BJ (cell line): ENCODE measurements at places on chromosomes 3 and 15.

DNA sequence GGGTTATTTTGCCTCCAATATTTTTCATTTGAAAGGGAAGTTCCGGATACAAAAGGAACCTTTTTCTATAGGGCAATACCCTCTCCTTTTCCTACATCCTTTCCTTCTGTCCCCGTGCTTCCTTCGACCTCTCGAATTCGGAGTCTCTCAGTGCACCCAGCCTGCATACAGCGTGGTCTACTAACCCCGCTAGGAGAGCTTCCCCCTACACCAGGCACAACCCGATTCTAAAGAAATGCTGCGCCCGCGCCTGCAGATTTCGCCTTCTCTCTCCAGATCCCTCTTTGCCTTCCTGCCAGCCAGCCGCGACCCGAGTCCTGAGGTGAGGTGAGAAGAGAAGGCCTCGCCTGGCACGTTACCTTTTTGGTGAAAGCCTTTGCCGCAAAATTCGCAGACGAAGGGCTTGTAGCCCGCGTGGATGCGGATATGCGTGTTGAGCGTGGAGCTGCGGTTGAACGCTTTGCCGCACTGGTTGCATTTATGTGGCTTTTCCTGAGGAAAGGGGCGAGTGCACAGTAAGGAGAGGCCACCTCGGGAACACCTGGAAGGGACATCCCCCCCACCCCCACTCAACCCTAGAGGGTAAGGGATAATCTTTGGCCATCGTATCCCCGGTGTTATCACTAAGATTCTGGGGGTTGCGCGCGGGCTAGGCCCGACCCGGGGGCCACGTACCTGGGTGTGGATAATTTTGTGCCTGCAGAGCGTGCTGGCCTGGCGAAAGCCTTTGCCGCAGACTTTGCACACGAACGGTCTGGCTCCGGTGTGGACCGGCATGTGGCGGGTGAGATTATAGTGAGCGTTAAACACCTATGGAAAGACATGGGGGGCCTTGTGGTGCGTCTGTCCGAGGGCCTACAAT lies 2.3 kb downstream of the FEZF2 start:
- DNase-seq = no peak

DNA sequence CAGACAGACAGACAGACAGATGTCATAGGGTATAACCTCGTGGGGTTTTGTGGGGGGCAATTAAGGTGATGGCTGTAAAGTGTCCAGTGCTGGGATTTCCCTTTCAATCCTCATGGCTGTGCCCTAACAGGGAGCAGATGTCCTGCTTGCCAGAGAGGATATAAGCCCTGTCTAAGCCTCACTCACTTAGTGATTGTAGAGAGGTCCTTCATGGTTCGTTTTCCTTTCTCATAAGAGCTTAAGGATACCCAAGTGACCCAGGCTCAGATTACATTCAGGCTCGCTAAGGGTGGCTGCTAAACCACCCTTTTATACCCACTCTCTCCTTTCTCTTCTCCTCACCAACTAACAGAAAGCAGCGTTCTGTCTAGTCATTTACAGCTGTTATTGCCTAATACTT lies 19.2 kb downstream of the LYSMD2 start:
- DNase-seq = no peak

DNA sequence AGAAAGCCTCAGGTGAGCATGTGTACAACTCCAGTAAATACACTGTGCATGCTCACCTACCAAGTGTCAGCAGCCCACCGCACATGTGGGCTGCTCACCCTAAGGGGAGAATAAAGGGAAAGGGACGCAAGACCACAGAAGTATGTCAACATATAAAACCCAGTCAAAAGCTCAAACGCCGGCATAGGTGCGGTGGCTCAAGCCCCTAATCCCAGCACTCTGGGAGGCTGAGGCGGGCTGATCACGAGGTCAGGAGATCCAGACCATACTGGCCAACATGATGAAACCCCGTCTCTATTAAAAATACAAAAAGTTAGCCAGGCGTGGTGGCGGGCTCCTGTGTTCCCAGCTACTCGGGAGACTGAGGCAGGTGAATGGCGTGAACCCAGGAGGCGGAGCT lies 732.1 kb downstream of the ZPLD1 start:
- DNase-seq = no peak

DNA sequence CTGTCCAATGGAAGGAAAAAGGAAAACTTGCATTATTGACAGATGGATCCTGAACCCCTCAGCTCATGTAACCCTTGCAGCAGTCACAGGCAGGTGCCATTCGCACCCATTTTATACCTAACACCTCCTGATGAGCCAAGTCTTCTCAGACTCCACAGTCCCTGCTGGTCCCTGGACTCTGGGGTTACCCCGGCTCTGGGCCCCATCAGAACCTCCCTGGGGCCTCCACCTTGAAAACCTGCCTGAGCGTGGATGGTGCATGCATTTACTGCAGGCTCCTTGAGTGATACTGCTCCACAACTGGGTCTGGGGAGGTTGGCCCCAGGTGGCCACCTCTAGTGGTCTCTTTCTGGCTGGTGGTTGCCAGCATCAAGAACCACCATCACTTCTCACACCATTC lies 15.9 kb upstream of the DOCK3 start:
- no peak for DNase-seq

- DNase-seq = no peak
Measured at GRCh38 chr15:22845289-22845900, 6.9 kb downstream of the NIPA2 start.

- no peak for DNase-seq
Measured at GRCh38 chr3:18415167-18415566, 10.0 kb downstream of the SATB1 start.

- DNase-seq = no peak
Measured at GRCh38 chr3:148512648-148513047, 185.1 kb upstream of the AGTR1 start.

GRCh38 chr15:78658823-78659222 lies 17.8 kb upstream of the CHRNB4 start:
- DNase-seq = no peak

DNA sequence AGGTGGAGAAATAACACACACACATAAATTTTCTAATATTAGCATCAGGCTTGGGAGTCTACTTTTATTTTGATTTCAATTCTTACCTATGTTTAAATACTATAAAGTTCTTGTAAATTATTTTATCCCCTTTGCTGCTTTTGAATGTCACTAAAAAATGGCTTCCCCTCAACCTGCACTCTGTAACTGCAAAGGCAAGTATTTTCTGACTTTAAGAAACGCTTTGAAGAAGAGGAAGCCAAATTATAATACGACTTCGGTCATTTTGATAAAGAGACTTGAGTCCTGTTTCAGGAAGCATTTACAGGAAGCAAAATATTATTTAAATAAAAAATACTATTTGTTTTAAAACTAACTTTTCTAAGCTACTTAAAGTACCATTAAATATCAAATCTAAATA lies 627.7 kb upstream of the AGTR1 start:
- DNase-seq = no peak

GRCh38 chr15:78637776-78638435 lies 3.1 kb downstream of the CHRNB4 start:
- no peak for DNase-seq
